ENCODE measurements at places on chromosomes 3 and 15.

- no peak for DNase-seq
These were observed 211.4 kb upstream of the LRIG1 start for GRCh38 chr3:66712210-66712609.

GRCh38 chr3:159773706-159774105 lies 214.9 kb upstream of the IL12A start:
- DNase-seq: no peak

DNA sequence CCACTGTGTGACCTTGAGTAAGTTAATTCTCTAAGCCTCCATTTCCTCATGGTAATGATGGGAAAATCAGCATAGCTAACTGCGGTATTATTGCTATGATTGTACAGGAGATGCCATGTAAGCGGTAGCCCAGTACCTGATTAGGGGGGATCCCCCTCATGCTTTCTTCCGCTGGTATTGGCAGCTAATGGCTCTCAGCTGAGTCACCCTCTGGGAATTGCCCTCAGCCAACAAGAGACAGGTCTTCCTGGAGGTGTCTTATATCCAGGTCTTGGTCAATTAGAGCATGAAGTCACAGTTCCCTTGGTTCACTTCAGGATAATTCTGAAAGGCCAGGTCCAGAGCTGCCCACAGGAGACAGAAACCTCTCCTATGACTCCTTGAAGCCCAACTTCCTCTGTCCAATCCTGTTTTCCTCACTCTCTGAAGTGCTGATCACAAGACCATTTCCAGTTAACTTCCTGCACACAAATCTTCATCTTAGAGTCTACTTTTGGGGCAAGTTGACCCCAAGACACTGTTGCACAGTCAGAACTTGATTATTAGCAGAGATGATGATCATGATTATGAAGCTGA lies 724.7 kb upstream of the ZNF385D start:
- no peak for DNase-seq

GRCh38 chr3:182715006-182715405 lies 78.3 kb upstream of the ATP11B start:
- no peak for DNase-seq

GRCh38 chr3:142929109-142929508 lies 34.4 kb downstream of the PAQR9 start:
- DNase-seq: peak; percentile 30

- no peak for DNase-seq
These were observed 5.5 kb upstream of the CFAP100 start for GRCh38 chr3:126389112-126389793.

DNA sequence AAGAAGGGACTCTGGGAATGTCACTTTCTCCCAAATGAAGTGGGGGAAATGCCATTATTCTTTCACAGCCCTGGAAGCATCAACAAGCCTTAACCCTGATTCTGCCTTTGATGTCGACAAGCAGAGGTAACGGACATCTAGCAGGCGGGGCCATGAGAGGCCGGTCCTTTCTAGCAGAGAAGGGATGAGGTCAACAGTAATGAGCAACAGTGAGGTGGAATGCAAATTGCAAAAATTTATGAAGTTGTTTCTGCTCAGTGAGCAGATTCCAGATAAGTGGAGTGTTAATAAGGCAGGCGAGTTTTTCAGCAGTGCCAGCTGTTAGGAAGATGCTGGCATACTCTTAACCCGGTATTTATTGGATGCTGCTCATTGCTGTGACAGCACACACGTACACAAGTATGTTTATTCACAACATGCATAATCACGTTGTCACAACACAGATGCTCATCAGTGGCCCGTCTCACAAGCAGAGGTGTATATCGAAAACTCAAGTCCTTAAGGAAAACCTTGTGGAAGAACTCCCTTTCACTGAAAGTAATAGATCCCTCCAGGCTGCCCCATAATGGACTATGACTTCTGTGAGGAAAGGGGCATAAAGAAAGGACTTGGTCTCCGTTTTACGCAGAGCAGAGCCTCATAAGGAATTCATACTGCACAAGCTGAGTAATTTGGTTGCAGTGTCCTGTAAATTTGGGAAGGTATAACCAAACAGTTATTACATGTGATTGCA lies 329.0 kb downstream of the IGSF11 start:
- no peak for DNase-seq

- no peak for DNase-seq
These were observed 189.2 kb downstream of the RSL24D1 start for GRCh38 chr15:55007561-55007960.

- DNase-seq: no peak
These were observed 47.1 kb downstream of the POC1A start for GRCh38 chr3:52106951-52107611.

- DNase-seq: no peak
These were observed 61.9 kb upstream of the CBLB start for GRCh38 chr3:105930733-105931132.

DNA sequence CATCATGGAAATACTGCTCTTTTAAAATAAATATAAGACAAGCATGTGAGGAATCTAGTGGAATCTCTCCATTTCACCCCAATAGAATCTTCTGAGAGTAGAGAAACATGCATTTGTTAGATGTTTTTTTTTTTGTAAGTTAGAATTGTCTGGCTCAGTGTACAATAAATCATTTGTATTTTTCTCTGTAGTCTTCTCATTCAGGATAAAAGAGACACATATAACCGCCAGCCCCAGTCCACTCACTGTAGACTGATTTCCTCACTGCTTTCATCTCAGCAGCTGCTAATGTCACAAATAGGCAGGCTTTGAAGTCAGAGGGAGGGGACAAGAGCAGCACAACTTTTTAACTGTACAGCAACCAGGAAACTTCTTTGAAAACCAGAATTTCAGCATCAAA lies 140.2 kb upstream of the RBMS3 start:
- DNase-seq: no peak

GRCh38 chr3:61605589-61606175 lies 44.3 kb downstream of the PTPRG start:
- DNase-seq: no peak

DNA sequence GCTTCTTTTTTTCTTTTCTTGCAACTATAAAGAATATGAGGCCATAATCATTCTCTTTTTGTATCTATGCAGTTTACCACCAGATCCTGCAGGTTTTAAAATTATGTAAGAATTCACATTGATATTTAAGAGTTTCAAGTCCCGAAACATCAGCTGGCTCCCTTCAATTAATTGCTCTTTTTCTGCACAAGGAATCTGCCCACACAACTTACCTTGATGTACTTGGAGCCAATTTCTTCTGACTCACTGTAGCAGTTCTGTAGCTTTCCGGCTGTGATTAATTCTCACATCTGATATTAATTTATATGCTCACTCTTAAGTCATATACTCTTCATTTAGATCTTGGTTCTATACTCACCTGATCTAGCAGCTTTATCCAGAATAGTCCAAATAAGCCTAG lies 781.8 kb downstream of the CADM2 start:
- no peak for DNase-seq

- peak; percentile 96 for DNase-seq
These were observed at the start of gene RUBCN for GRCh38 chr3:197736491-197737318. RUBCN (minus strand) TSS chr3:197736904; CDS start chr3:197736719, 185 bp downstream.

- no peak for DNase-seq
These were observed 6.1 kb downstream of the OSBPL10 start for GRCh38 chr3:31974964-31975363.

GRCh38 chr3:27914199-27914598 lies 192.1 kb upstream of the EOMES start:
- DNase-seq: no peak

- DNase-seq: no peak
These were observed 2.4 kb downstream of the LMCD1 start for GRCh38 chr3:8503871-8504610.

GRCh38 chr15:65795663-65796216 lies 3.6 kb upstream of the DENND4A start:
- DNase-seq: no peak

DNA sequence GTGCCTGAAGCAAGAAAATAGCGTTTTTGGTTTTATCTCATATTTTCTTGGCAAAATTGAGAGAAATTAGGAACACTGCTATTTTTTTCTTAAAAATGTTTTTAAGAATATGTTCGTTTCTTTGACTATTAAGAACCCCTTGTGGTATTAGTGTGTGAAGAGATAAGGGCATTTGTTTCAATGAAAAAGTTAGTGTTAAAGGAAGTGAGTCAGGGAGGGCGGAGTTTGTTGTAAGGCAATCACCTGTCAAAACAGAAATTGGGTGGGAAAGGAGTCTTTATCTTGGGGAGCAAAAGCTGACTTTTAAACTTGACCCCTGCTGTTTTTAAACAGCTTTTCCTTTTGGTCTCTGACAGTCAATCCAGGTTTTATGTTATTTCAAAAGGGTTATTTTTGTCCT lies 4.2 kb downstream of the RAP2B start:
- DNase-seq: peak; percentile 13

DNA sequence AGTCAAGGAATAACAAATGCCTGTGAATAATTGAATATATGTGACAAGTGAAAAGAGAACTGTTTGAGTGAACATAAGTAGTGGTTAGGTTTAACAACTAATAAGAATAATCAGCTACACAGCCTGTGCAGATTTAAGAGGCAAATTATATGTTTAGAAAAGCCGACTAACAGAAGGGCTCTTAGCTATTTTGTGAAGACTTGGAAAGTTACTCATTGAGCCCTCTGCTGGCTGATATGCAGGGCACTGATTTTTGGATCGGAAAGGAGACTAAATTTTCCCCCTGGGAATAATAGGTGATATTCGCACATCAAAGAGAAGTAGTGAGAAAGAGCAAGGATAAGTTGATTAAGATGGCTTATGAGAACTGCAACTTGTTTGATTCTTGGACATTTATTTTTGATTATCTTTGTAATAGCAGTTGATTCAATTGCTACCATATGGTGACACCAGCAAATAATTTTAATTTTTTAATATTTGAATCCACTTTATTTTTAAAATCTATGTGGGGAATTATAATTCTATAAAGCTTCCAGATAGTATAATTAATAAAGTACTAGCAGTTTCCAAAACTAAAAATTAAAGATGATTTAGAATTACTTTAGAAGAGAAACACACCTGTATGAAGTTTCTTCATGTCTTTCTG lies 156.2 kb downstream of the NLGN1 start:
- DNase-seq: no peak

- DNase-seq: no peak
These were observed 40.3 kb upstream of the BNC1 start for GRCh38 chr15:83324799-83325198.

DNA sequence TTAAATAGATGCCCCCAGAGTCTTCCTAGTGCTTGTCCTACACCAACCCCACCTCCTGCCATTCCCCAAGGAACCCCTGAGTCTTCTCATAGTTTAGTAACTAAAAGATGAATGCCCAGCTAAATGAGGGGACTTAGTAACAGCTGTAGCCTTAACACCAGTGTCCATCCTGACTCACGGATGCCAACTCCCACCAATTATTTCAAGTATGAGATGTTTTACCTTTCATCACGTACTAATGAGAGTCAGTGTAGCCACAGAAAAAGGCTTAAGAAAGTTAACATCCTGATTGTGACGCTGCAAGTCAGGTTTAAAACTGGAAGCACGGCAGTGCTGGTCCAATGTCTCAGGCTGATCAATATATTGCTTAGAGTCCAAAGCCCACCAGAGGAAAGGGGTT lies 109.9 kb downstream of the FMN1 start:
- no peak for DNase-seq

- DNase-seq: no peak
These were observed 17.8 kb downstream of the TLE3 start for GRCh38 chr15:70079888-70080287.

- no peak for DNase-seq
These were observed 14.3 kb downstream of the BUB1B start for GRCh38 chr15:40175160-40175559.

- no peak for DNase-seq
These were observed 226.0 kb downstream of the KLF13 start for GRCh38 chr15:31552482-31553099.

DNA sequence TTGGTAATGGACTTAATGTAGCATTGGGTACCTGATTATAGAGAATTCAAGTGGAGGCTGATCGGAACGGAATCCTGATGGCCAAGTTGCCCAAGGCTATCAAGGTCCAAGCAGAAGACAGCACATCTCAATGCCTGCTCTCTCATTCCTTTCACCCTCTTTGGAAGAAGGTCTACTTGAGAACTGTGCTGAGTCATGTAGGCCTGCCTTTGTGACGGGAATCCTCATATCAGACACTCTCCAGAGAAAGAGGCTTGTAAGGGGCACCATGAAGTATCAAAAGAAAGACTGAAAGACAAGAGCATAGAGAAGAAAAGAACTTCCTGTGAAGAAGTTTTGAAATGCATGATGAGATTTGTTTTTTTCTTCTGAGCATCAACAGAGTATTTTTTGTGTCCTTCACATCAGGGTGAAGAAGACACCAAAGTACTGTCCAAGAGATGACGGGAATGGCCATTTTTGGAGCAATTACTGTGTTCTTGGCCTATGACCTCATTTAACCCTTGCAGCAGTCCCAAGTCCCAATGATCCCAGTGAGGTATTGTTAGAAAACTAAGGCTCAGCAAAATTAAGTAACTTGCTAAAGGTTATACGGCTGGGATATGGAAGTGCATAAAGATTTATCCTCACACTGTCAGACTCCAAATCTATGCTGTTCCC lies 13.2 kb upstream of the LARP6 start:
- no peak for DNase-seq

- DNase-seq: no peak
These were observed 985 bp downstream of the VPS13C start for GRCh38 chr15:62059108-62059815.

DNA sequence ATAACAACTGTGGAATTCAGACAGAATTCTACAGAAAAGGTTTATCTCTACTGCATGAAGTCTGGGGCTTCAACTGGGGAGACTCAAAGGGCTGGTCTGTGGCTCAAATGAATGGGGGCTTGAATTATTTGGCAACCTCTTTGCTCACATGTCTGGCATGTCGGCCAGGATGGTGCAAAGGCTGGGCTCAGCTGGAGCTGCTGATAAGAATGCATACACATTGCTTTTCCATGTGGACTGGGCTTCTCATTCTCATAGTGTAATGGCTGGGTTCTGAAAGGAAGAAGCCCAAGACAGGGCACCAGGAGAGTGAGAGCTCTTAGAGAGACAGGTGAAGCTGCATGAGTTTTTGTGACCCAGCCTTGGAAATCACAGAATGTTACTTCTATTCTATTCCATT lies 194.3 kb upstream of the SGO1 start:
- no peak for DNase-seq

DNA sequence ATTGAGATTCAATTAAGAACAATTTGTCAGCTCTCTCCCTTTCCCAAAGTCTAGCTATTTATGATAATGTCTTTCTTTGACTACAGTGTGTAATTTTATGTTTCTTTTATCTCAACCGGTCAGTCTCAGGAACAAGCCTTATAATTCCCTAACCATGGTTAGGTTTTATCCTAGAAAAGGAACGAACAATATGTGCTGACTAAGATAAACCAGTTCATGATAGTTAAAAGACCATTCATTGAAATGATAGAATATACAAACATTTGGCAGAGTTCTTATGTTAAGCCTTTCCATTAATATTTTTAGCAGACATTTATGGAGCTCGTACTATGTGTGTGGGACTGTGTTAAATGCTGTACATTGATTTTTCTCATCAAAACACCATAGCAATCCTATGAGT lies 106.3 kb downstream of the SYNPR start:
- DNase-seq: no peak

DNA sequence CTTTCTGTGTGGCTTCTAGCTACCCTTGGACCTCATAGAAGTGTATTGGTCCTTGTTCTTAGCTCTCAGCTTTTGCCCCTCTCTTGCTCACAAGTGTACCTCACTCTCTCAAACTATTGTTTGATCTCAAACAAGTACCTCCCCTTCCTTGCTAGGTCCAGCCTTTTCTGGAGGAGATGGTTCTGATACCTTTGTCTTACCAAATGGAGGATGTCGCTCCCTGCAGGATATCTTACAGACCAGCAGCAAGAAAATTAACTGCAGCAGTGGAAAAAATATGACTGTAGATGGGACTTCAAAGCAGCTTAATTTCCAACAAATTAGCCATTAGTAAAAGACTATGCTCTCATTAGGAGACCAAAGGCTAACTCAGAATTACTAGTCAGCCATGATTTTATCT lies 388.1 kb upstream of the ROBO2 start:
- no peak for DNase-seq

Measured in stimulated activated naive CD4-positive, alpha-beta T cell treated with Interleukin-2 at 50 U/mL for 16 hours (primary cell).